ENCODE measurements at places on chromosomes 7 and 10. TPM values are rescaled to one million over a fixed set of nuclear protein-coding genes. Genes with fewer than 3 reads are reported as not detected.

DNA sequence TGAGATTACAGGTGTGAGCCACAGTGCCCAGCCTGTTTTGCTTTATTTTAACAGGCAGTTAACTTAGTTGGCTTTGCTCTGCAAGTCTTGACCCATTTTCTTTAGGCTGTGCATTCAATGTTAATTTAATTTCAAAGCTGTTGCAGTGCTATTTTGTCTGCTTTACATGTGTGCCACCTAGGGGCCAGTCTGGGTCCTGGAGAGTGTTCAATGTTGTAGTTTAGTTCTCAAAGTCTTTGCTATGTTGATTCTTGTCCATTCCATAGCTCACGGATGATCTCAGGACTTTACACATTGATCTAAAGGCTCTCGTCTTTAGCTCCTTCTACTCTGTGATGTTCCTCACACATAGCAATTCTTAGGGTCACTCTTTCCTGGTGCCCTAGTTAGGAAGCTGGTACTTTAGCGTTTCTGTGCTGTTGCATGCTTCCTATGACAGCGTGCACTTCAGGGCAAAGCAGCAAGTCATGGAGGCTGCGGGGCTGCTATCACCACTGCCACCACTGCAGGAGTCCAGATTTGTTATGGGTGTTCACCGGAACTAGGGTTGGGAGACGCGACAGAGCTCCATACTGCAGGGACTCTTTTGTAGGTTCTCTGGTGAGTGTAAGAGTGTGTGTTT lies 16.4 kb upstream of the ABCA13 start:
- peak; percentile 70 for DNase-seq

Gene ASZ1
- total RNA-seq = not detected

DNA sequence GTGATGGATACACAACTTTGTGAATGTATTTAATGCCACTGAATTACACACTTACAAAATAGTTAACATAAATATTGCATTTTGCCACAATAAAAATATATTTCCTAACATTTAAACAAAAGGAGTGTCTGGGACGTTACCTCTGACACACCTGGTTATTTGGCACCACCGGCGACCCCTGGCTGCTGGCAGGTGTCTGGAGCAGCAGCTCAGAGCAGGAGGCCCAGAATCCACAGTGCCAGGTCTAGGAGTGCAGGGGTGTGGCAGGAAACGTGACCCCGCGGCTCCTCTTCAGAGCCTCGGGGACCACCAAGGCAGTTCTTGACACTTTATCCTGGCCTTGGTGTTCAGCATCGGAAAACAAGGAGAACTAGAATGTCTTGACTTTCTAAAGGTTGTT lies 46.3 kb downstream of the MGMT start:
- no peak for DNase-seq

Gene UNCX
- total RNA-seq = not detected

DNA sequence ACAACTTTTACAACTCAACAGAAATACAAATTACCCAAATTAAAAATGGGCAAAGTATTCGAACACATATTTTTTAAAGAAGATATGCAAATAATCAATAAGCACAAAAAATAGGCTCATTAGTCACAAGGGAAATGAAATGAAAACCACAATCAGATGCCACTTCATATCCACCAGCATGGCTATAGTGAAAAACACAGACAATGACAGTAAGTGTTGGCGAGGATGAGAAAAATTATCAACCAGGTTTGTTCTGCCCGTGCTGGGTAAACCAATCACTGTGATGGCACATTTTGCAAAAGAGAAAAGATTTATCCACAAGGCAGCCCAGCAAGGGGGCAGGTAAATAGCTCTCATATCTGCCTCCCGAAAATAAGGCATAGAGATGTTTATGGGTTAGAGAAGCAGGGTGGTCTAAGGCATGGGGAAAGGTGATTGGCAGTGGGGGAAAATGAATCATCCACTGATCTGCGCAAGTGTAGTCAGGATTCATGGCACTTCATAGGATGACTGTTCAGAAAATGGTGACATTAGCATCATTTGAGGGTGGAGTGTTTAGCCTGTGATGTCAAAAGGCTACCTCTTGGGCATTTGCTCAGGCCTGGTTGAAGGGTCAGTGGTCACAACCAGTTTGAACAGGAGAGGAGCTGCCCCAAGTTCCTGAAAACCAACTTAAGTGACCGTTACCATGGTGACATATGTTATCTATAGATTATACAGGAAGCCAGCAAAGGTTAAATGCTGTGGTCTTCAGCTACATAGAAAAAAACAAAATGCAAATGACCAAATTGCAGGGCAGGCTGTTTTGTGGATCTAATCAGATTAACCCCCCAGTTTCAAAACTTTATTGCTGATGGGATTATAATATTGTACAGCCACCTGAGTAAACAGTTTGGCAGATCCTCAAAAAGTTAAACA lies 8.0 kb upstream of the CFAP70 start:
- no peak for DNase-seq

- DNase-seq = no peak
These were observed 19.9 kb downstream of the UPF2 start for GRCh38 chr10:12022580-12023257.

- no peak for DNase-seq
These were observed 182.3 kb downstream of the NPSR1 start for GRCh38 chr7:34840176-34840785.

GRCh38 chr7:49848211-49848841 lies 74.9 kb downstream of the VWC2 start:
- no peak for DNase-seq

DNA sequence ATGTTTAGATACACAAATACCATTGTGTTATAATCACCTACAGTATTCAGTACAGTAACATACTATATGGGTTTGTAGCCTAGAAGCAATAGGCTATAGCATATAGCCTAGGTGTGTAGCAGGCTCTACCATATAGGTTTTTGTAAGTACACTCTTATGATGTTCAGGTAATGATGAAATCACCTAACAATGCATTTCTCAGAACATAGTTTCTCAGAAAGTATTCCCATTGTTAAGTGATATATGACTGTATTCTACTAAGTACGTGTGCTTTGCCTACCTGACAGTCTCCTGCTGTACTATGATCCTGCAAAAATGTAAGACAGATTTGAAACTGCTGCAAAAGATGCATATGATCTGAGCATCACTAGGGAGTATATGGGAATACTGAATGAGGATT lies 137.9 kb downstream of the JAZF1 start:
- no peak for DNase-seq

DNA sequence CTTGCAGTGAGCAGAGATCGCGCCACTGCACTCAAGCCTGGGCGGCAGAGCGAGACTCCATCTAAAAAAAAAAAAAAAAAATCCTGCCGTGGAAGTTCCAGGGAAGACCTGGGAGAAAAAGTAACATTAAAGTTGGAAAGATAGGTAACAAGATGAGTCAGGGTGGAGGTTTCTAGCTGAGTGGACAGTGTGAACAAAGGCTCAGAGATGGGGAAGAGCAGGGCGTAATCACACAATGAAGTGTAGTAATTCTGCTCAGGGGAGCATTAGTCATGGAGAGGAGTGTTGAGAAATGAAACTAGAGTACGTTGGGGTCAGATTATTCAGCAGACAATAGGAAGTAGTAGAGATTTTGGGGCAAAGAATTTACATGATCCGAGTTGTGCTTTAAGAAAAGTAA lies 21.6 kb upstream of the WASL start:
- peak; percentile 80 for DNase-seq

Gene CISD1
- total RNA-seq = 40.4 TPM

Gene CPA4
- 16.7 TPM for total RNA-seq

DNA sequence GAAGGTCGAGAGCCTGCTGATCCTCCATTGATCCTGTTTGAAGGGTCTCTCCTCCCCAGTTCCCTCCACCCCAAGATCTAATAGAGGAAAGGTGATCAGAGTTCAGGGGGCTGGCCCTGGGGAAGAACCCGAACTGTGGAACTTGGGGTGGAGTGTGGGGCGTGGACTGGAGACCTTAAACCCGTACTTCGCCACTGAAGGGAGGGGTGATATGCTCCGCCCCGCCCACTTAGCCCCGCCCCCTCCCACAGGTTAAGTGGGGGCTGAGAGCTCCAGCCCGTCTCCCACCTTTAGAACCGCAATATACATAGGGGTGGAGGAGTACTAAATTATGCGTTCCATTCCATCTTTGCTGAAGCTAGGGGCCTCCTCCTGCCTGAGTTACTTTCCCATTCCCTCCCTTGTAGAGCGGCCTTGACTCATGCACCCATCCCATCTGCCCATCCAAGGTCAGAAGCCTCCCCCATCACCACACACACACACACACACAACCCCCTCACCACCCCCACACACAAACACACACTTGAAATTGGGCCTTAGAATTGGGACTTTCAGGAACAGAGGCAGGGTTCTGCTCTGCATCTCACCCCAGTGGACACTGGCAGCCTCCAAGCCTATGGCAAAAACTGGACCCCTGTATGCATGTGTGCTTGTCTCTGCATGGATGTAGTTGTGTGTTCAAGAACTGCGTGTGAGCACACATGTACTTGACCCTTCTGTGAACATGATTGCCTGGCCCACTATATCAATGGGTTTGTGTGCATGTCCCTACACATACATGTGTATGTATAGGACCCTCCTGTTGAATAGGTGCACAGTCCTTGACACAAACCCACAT lies 991 bp downstream of the SEMA4G start:
- DNase-seq = no peak

Gene FAM13C
- total RNA-seq = 0.54 TPM

Gene ZC3HAV1
- total RNA-seq = 30.5 TPM

Gene PPP1R9A
- not detected for total RNA-seq

Gene TMEM196
- total RNA-seq = not detected

- DNase-seq = no peak
These were observed 837 bp downstream of the SLC29A3 start for GRCh38 chr10:71319800-71320392.

GRCh38 chr10:15472008-15472407 lies 100.9 kb upstream of the FAM171A1 start:
- DNase-seq = peak; percentile 15

Gene OPN1SW
- total RNA-seq = not detected

Gene SPAM1
- total RNA-seq = not detected

DNA sequence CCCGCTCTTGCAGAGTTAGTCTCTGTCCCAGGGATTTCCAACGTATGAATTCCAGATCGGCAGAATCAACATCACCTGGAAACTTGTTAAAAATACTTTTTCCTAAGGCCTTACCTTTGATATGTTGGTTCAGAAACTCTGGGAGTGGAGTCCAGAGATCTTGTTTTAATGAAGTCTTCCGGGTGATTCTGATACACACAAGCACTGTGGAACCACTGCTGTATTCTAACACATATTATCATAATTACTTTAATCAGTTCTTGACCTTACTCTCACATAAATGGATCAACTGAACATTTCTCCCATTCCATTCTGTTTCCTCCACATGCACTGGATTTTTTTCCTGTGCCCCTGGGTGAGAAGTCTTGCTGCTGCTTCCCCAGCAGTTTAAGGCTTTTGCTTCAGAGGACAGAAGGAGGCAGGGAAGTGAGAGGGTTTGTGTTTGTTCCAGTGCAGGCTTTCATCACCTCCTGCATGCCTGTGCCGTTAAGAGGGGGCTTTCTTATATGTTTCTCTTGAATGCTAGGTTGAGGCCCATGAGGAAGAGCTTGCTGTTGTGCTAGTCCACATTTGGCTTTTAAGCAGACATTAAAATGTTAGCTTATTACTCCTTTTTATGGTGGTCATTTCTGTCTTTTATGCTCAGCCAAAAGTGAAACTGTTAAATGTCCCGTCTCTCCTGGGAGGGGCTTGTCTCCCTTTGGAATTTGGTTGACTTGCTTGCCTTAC lies 32.4 kb downstream of the CCSER2 start:
- DNase-seq = peak; percentile 52

- no peak for DNase-seq
These were observed 678.0 kb upstream of the KCND2 start for GRCh38 chr7:119594956-119595355.

DNA sequence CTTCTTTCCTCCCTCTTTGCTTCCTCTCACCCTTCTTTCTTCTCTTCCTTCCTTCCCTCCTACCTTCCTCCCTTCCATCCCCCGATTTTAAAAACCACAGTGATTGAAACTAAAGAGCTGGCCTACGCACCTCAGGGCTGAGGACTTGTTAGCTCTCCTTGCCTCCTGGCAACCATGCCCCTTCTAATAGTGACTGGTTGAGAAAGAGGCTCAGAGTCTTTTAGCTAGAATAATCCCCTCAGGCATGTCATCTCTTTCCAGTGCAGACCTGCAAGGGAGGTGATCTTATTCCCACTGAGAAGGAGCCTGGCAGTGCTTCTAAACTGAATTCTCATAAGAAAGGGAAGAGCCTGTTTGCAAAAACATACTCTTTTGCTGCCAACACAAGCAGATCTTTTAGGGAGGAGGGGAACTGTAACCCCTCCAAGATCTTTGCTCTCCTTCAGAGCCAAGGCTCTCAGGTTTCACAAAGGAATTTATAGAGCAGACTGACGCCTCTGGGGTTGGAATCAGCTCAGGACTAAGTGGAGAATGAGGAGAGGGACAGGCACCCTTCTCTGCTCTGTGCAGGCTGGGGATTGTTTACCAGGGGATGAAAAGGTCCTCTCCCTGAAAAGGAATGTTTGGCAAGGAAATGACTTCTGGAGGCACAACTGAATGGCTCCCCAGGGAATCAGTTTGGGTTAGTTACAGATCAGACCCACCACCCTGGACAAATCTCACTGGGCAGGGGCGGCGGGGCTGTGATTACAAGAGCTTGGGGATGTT lies 9.4 kb upstream of the ANKRD1 start:
- peak; percentile 67 for DNase-seq

Gene OTUD1
- total RNA-seq = 8.1 TPM

DNA sequence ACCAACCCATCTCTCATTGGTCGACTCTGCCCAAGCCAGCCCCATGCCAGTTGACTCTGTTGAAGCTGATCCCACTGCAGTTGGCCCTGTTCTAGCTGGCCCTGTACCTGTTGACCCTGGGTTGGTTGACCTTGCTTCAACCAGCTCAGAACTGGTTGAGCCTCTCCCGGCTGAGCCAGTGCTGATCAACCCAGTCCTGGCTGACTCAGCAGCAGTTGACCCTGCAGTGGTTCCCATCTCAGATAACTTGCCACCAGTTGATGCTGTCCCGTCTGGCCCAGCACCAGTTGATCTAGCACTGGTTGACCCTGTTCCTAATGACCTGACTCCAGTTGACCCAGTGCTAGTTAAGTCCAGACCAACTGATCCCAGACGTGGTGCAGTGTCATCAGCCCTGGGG lies 7.4 kb downstream of the PPRC1 start:
- no peak for DNase-seq

Gene FFAR4
- total RNA-seq = not detected

Gene MACC1
- total RNA-seq = 0.11 TPM

Gene UCN3
- not detected for total RNA-seq

DNA sequence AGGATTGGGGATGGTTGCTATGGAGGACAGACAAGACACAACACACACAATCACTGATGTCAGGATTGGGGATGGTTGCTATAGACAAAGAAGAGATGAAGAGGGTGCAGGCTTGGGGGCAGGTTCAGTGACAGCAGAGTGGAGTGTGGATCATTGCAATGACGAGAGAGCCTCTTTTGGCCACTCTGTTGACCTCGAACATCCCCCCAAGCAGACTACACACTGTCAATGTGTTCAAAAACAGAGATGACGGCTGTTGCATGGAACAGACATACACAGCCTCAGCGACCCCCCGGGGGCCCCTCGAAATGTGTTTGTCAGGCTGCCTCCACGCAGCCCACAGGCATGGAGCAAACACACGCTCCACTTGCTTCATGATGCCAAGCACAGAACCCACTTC lies 133.0 kb downstream of the PTPRN2 start:
- no peak for DNase-seq
